ENCODE measurements at places on chromosomes 11 and 22.

DNA sequence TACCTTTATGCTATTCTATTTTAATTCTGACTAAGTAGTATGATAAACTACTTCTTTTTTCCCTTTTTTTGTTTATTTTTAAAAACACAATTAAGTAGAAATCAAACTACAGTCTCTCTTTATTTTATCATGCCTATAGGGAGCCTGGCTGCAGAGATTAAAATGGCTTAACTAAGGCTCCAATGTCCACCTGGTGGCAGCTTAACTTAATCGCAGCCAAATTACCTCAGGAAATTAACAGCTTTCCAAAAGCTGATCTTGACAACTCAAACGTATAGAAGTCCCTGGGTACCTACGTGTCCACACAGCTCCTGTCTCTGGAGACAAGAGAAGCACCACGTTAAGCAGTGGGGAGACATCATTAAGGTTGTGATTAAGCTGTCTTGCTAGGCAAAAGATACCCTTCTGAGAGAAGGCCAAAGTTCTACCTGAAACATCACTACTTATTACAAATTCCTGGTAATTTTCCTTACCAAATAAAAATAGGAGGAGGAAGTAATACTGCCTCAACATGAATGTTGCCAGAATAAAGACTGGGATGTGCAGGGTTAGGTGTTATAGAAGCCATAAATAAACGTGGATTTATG lies 63.2 kb upstream of the SNX19 start:
- no peak for DNase-seq

GRCh38 chr22:37654563-37655251 lies 3.8 kb upstream of the PDXP start:
- no peak for DNase-seq

DNA sequence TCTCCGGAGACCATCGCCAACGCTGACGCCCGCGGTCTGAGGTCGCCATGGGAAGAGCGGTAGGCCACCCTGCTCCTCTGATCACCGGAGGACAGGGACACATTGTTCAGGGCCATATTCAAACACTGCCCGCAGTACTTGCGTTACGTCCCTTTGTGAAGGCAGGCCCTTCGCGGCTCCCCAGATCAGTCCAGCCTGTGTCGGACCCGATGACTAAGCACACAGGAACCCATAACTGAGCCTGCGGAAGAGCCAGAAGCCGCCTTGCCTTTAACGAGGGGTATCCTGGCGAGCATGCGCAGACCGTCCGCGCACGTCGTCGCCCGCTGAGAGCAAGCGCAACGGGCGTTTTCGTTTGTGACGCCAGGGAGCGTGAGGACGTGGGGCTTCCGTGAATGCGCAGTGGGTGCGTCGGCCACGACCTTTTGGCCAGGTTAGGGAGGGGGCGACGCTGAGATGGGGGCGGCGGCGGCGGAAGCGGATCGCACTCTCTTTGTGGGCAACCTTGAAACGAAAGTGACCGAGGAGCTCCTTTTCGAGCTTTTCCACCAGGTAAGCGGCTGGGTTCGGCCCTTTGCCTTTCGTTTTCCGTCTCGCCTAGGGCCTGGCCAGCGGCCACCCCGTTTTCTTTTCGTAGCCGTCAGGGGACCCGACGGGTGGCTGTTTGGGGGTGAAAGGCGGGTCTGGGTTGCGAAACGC lies at the start of the genes C11orf71 and RBM7:
Gene C11orf71 (minus strand): TSS at position 296 of the 699 bp plus-strand sequence. CDS start 180 bp downstream, at position 116.
Gene RBM7 (plus strand): TSS at position 451 of the 699 bp plus-strand sequence. CDS start 6 bp downstream, at position 457.
- DNase-seq = peak; percentile 98

DNA sequence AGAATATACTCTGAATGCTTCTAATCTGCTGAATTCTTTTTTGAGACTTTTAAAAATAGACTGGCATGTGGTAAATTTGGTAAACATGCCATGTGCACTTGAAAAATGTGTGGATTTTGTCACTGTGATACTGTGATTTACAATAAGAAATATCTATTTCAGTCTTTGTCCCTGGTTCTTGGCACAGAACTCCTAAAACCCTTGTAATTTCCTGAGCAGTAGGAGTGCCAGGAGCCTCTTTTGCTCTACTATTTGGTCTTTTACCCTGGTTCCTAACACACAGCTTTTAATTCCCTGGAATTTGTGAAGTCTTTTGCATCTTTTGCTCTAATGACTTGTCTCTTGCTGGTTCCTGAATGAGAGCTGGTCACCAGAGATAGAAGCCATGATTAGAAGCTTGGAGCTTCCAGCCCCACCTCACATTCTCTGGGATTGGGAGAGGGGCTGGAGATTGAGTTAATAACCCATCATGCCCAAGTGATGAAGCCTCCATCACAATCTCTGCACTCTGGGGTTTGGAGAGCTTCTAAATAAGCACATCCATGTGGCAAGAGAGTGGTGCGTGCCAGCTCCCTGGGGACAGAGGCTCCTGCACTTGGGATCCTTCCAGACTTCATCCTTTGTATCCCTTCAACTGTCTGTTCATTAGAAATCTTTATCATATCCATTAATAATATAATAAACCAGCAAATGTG lies 27.2 kb upstream of the SYT13 start:
- DNase-seq = no peak

GRCh38 chr11:78038697-78039313 lies 15.7 kb upstream of the KCTD14 start:
- no peak for DNase-seq

DNA sequence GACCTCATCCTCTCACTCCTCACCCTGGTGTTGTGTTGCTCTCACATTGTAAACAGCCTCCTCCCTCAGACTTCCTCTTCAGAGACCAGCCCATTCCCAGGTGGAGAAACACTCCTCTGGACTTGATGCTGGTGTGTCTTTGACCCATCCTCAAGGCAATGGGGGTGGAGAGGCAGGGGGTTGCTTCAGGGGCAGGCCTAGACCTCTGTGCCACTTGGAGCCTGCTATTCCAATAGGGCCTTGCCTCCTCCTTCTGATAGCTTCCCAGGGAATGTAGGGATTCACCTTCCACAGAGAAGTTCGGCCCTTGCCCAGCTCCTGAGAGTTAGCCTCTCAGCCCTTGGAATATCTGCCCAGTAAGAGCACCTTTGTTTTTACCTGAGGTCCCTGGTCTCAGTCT lies 606.6 kb upstream of the CADM1 start:
- no peak for DNase-seq

DNA sequence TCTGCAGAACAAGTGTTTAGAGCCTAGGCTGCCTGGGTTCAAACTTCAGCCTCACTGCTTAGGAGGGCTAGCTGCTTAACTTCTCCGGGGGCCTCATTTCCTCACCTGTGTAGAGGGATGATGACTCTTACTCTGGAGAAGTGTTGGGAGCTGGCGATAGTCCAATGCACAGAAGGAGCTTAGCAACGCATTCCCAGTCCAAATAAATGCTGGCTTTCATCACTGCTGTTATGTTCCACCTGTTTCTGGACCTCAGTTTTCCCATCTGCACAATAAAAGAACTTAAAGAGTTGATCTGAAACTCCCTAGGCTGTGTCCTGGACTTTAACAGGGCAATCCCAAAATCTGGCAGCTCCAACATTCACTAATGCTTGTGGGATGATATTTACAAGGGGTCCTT lies 337.8 kb downstream of the MIAT start:
- DNase-seq = no peak

DNA sequence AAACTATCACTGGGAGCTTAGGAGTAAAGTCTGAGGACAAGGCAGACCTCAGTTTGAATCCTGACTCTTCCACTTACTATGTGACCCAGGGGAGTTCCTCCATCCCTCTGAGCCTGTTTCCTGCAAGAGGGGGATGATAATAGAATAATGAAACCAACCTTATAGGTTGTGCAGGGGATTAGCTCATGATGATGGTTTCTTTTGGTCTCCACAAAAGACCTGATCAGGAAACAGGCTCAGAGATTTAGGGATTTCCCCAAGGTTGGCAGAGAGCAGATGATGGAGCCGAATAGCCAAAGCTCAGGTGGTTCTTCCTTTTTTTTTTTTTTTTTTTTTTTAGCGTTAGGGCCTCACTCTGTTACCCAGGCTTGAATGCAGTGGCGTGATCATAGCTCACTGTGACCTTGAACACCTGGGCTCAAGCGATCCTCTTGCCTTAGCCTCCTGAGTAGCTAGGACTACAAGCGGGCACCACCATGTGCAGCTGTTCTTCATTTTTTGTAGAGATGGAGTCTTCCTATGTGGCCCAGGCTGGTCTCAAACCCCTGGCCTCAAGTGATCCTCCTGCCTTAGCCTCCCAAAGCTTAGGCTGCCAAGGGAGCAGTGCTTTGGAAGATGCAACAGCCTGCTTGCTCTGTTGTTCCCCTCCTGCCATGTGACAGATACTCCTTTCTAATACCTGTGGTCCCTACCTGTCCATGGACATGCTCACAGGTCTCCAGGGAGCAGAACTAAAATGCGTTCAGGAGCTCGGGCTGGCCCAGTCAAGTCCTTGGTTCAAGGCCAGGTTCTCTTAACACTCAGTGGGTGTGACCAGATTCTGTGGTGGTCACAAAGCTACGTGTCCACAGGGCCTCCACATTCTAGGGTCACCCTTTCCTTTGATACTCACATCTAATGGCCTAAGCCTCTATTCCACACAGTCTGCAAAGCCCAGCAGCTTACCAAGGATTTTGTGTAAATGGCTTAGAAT lies 22.3 kb downstream of the PATZ1 start:
- DNase-seq = no peak

All from NCI-H774 (cell line).